ENCODE measurements at places on chromosomes 3 and 15.

DNA sequence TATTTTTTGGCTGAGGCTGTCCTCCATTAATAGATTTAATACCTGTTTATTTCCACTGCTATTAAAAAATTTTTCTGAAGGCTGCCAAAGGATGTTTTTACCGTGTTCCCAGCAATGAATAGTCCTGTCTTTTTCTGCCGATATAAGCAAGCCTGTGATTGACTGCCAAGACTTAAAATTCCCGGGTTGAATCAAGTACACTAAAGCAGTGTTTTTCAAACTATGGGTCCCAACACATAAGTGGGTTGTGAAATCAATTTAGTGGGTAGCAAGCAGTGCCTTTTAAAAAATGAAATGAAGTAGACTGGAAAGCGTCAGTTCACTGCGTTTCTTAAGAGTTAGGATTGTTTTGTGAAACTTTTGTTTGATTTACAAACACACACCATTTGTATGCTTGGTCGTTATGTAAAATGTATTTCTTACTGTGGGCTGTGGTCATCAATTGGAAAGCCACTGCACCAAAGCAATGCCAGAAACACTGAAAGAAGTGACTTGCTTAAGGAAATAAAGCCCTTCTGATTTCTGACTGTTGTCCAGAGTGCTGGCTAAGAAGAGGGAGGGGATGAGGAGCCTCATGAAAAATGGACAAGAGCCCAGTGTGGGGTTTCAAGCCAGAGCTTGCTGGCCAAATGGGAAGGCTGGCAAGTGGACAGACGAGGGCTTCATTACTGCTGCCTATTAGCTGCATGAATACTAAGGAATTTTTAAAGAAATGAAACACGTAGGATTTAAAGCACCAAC is 206.0 kb downstream of the THRB start:
- no peak for DNase-seq

DNA sequence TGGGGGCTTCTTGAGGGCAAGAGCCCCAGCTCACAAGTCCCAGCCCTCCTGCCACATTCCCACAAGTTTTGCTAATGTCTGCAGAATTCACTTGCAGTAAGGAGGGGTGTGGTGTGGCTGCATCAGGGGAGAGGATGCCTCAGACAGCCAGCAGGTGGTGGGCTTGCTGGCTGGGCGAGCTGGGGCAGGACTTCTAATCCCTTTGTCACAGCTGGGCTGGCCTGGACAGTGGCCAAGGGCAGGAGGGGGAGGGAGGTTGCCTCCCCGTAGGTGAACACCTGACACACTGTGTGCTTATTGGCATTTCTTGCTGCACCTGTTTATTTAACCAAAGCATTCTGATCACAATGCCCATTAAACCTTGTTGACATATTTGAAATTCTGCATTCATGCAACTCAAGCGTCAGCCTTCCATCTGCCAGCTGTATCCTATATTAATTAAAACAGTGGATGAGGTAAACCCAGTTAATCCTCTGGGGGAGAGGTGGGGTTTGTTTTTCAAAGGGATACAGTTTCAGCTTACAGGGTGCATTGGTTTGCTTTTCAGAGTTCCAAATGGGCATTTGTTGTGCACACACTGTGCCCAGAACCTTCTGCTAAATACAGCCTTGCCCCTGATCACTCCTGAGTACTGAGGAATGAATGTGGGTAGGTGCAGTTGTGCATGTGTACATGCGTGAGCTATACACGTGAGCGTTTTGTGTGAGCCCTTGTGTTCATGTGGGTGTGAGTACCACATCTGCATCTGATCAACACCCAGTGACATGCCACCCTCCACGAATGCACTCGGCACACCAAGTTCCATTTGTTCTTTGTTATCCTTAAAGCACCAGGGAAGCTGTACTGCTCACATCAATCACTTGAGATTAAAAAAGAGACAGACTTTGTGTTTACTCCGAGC is 268.7 kb downstream of the XXYLT1 start:
- peak; percentile 37 for DNase-seq

- no peak for DNase-seq
These were observed 41.8 kb downstream of the HLTF start for GRCh38 chr3:149044339-149045083.

- no peak for DNase-seq
These were observed 168.9 kb upstream of the RGMA start for GRCh38 chr15:93257920-93258319.

DNA sequence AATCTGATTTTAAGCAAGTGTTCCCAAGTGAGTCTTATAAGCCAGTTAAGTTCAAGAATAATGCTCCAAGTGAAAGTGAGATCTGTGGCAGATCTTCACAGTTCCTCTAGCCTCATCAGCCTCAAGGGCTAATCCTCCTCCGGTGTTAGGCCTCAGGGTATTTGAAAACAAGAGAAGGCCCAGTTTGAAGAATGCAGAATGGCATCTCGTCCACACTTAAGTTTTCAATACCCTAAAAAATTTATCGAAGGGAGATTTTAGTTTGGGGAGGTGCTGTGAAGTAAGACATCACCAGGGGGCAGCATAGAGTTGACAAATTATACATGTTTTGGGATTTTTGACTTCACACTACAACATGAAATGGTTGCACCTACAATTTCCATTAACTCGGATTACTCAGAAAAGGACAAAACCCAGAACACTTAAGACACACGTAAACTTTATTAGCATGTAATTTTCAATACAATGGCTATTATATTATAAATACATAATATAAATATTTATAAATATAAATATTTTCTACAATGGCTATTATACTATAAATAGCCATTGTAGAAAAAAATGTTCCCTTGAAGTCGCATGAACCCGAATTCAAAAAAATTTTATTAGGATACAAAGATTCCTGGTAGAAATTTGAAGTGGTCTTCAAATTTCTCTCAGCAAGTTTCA is 2.3 kb upstream of the TMEM266 start:
- peak; percentile 63 for DNase-seq

DNA sequence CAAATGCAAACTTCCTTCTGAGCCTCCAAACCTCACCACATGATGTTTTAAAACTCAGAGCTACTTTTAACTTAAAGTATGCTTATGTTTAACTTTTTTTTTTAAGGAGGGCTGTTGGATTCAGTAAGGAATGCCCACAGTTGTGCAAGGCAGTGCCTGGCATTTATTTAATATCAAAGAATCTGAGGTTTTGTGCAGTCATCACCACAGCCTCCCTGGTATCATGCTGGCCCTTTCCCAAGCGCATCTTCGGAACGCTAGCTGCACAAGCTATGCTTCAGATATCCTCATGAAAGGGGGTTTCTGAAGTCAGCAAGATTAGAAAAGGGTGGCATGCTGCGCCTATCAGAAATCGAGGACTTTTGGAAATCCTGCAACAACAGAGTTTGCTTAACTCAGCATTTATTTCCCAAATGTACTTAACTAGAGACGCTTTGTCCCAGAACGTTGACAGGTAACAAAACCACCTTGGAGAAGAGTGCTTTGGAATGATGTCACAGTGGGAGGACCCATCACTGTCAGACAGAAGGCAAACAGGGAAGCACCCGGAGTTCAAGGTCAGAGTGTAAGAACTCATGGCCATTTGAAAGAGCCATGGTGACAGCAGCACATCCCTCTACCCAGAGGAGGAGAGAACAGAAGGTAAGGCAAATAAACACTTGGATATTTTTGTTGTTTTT is 120.2 kb upstream of the IGF1R start:
- no peak for DNase-seq

DNA sequence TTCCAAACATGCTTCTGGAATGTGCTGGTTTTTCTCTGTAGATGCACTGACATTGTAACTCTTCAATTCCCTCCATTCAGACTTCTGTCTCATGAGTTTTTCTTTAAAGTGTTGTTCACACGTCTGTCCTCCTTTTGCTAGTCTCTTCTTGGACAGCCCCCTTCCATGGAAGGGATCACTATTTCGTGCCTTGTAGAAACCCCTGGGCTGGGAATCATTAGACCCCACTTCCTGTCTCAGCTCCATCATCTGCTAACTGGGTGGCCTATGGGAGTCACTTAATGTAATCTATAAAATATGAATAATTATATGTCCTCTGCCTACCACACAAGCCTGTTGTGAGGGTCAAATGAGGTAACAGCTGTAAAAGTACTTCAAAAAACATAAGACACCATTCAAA is 110.6 kb downstream of the THSD4 start:
- DNase-seq, result no peak

DNA sequence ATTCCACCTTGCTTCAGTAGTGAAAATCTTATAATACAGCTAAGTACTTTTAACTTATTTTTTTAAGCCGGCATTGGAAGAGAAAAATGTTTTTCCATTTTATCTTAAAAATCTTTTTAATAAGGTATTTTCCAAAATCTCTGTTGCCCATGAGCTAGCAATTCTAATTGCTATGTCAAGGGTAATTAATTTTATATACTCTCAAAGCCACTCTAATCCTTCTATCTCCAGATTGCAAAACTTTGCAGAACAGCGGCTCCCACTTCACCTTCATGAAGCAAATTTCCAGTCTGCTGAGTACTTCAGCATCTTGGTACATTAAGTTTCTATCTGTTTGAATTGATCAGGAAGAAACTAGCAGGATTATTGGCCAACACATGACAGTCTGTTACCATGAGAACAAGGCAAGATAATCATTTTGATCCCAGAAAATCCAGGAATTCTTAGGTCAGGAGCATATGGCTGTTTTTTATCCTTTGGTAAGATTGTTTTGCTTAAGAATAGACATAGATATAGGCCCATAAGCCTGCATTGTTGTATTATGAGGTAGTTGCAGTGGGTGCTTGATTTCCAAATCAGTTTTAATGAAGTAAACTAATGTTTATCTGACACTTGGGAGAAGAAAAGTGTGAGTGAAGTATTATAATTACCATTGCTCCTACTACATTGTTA is 6.0 kb downstream of the TIPARP start:
- DNase-seq, result no peak

DNA sequence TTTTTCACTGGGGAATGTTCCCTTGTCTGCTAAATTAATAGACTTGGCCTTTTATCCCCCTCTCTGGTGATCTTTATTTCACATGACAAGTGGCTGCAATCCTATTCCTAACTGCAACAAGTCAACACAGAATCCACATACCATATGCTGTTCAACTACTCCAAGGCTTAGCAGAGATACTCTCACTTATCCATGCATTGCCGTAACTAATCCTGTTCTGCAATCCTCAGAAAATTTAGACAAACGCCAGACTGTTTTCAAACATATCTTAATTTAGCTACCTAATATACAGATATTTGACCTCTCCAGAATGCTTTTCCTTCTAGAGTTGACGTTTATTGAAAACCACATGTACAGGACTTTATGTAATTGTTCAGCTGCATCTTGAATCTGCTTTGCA is 37.9 kb downstream of the EID1 start:
- no peak for DNase-seq

DNA sequence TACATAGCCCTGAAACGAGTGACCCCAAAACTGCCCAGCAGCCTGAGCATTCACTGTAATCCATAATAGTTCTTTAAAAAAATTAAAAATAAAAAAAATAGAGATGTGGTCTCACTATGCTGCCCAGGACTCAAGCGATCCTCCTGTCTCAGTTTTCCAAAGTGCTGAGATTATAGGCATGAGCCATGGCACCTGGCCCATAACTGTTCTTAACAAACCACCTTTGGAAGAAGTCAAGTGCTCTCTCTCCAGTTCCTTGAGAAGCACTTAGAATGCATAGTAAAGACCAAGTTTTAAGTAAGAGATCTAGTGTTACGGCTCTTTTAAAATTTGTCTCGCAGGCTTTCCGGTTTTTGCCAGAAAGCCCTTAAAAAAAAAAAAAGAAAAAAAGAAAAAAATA is 8.2 kb downstream of the CDC25A start:
- DNase-seq, result no peak

DNA sequence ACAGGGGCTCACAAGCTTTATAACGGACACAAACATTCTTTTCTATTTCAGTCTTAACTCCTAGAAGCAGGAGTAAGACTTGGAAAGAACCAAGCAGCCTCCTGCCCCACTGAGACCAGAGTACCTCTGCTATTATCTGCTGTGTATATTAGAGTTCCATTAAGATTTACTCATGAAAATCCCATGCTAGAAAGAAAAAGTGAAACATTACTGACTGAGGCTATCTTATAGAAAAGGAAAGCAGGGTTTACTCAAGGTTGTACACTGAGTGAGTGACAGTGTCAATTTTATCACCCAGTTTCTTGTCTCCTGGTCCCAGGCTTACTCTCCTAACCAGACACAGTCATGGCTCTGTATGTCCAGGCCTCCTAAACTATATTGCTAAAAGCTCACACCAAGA is 97.9 kb upstream of the SOX2 start:
- no peak for DNase-seq

GRCh38 chr3:45787551-45787950 is 8.8 kb downstream of the SLC6A20 start:
- no peak for DNase-seq

- DNase-seq, result no peak
These were observed 66.5 kb upstream of the PLXND1 start for GRCh38 chr3:129673012-129673411.

- DNase-seq, result no peak
These were observed 340.0 kb upstream of the SATB1 start for GRCh38 chr3:18765161-18765560.

DNA sequence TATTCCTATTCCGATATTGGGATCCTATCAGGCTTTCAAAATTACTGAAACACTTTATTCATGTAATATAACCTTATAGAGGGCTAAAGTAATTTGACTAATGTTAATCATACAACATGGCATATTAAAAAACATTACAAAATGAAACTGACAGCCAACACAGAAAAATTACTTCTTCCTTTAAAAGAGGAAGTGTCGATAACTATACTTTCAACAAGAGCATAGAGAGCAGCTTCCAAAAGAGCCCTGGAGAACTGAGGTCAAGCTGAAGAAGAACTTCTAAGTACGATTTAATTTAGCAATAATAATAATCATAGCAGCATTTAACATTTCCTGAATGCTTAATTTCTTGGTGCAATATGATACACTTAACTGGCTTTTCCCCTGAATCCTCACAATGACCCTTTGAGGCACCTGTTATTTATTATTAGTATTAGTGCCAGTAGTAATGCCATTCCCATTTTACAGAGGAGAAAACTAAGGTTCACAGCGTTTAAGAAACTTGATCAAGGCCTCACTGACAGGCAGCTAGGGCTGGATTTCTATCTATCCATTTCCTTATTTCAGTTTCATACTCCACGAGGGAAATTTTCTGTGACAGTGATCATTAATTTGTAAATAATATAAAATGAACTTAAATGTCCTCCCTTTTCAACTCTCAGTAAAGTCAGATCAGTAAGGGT is 181.6 kb downstream of the CFAP20DC start:
- peak; percentile 34 for DNase-seq
